ENCODE measurements at places on chromosomes 12 and 14.
A peak's percentile ranks its signal among the peaks of the same experiment; 100 is the strongest.

DNA sequence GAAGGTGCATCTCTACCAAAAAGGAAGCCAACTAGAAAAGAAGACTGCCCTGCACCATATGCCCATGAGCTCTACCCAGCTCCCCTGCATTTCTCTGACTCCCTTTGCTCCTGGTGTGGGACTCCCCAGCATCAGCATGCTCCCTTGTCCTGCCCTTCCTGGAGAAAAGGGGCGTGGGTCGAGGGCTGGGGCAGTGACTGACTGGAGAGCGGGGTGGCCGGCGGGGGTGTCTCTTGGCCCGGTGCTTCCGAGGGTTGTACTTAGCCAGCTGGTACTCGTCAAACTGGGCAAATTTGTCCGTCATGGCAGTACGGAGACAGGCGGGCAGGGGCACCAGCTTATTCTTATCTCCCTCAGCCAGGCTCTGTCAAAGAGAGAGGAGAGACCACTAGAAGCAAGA is 9.8 kb downstream of the TEP1 start:
- no peak for DNase-seq

DNA sequence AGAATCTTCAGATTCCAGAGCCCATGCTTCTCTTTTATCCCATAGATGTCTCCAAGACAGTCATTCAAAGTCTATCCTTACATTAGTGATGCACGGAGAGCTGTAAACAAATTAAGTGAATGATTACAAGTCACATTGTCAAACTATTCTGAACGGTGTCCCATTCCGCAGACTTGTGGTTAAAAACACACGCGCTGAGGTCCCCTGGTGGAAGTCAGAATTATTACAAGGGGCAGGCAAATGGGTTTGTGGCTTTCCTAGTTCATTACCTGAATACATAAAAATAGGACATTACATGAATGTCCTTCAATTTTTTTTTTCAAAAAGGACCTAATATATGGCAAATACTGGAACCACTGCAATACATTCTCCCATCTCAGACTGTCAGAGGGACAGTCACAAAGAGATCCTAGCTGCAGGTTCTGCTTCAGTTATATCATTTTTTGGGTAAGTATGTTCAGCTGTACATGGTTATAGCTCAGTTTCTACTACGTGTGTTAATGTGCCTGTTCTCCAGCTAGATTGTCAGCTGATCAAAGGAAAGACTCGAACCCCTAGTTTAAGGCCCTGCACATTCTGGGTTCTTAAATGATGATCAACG is 53.1 kb upstream of the STON2 start:
- peak; percentile 85 for DNase-seq

- DNase-seq: peak; percentile 27
Measured at GRCh38 chr12:1904875-1905274, 13.6 kb downstream of the CACNA2D4 start.

DNA sequence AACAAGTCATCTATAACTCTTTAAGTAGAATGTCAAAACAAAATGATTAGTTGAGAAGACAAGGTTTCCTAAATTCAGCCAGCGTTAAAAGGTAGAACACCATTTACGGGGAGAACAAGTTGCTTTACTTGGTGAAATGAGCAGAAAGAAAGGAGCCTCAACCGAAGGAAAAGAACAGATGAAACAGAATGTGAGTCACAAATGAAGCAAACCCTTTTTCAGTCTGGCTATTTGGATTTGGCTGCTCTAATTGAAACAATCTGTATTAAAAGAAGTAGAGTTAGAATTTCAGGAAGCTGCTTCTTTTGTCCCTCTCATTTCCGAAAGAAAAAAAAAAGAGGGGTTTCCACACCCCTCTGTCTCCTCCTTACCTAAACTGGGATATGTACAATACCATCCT is 34.6 kb downstream of the CEP128 start:
- no peak for DNase-seq

DNA sequence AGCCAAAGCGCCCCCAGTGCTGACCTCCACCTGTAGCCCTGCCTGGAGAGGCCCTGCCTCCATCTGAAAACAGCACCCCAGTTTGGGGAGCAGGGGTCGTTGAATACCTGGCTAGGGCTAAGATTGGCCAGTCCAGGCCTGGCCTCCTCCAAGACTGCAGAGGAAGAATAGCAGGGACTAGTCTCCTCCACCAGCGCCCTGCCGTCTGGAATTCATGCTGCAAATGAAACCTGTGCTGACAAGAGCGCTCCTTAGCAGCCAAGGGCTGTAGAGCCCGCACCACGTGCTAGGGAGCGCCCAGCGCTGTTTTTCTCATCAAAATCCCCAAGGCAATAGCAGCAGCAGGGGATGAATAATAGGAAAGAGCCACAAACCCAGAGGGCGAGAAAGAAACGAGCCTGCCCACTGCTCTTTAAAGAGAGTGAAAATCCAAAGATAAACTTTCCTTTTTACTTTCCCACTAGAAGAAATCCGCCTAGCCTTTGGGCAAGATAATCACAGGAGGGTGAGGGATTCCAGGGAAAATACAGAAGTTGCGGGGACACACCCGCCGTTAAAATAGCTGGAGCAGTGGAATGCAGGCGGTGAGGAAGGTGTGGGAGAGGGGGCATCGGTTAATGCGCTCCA is 3.3 kb downstream of the COL2A1 start:
- DNase-seq: no peak

DNA sequence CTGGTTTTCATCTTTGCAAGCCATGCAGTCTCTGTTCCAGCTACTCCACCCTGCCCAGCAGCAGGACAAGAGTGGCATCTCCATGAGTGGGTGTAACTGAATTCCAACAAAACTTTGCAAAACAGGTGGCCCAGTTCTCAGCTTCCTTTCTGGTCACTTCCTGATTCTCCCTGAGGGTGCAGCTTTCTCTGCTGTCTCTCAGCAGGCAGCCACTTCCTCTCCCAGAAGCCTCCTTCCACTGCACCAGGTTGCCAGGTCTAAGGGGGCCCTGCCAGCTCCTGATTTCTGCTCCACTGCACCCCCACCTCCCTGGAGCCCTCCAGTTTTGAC is 341.0 kb upstream of the FKBP4 start:
- peak; percentile 14 for DNase-seq

Measured in hematopoietic multipotent progenitor cell treated with erythropoietin and hydrocortisone succinate and interleukin-3 and kit ligand, for 6 days (in vitro differentiated cells).